ENCODE measurements at places on chromosomes 6 and 20.

GRCh38 chr6:127182501-127182900 lies 64.0 kb downstream of the RSPO3 start:
- no peak for DNase-seq

DNA sequence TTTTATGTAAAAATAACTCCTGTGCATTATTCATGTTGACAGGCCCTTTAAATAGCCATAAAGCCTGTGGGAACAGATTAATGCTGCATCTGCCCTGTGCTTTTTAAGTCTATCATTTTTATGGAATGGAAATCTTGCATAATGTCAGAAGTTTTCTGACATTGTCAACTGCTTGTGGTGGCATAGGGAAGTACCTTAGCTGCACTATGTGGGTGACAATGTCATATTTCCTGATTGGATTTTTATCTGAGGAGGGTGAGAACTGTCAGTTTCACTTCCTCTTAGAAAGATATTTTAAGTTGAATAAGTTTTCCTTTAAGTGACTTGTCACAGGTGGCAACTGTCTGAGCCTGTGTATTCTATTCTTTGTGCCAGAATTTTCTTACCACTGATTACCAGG lies 267.9 kb downstream of the PLCB1 start:
- DNase-seq = no peak

GRCh38 chr6:157273756-157274470 lies 49.4 kb downstream of the TMEM242 start:
- no peak for DNase-seq

GRCh38 chr6:75735491-75736186 lies 13.4 kb upstream of the MYO6 start:
- no peak for DNase-seq

DNA sequence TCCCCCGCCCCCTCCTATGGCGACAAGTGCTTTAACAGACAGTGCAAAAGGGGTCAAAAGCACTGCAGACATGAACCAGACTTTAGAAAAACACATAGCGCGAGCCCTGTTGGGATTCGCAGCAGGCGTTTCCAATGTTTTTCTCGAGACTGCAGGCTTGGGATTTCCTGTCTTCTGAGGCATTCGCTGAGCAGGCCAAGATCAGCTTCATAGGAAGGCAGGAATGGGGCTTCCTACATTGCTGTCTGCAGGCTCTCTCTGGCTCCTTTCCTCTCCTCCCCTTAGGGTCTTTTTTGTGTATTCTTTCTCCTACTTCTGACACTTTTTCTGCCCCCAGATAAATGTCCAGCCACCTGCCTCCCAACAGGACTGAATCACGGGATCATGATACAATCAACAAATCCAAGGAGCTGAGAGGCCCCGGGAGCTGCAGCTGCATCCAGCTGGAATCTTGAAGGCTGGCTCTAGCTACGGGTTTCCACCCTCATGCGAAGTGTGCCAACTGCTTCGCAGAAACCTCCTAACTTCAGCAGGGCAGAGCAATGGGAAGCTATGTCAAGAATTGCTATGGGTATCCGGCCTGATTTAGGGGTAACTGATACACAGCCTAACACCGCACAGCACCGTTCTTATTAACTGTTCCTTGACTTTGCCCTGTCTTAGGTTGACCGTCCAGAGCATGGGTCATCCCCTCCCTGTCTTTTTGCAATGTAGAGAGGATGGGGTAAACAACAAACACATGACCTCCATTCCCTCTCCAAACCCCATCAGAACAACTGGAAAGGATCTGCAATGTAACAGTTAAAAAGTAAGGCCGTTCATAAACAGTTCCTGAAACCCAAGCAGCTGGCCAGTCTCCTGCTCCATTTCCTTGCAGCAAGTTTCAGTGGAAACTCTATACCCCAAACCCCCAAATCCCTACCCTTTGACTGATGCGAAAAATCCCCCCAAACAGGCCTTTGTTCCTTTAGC lies 31.5 kb downstream of the SNX5 start:
- DNase-seq = no peak

GRCh38 chr6:84399003-84399402 lies 171.6 kb upstream of the CEP162 start:
- DNase-seq = no peak

DNA sequence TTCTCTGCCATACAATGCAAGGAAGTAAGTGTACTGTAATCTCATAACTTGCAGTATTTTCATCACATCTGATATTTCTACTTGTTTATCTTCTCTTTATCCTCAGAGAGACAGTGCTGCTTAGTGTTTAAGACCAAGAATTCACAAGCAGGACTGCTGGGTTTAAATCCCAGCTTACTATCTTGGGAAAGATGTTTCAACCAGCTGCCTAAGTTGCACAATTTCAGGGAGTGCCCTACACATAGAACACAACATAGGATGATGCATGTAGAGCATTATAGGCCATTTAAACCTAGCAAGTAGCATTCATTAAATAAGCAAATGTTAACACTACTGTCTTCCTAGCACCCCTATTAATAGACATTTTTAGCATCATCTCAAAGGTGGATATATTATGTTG lies 205.2 kb upstream of the CEP162 start:
- DNase-seq = no peak

- no peak for DNase-seq
Observed at GRCh38 chr6:121309768-121310469, 24.4 kb downstream of the TBC1D32 start.

DNA sequence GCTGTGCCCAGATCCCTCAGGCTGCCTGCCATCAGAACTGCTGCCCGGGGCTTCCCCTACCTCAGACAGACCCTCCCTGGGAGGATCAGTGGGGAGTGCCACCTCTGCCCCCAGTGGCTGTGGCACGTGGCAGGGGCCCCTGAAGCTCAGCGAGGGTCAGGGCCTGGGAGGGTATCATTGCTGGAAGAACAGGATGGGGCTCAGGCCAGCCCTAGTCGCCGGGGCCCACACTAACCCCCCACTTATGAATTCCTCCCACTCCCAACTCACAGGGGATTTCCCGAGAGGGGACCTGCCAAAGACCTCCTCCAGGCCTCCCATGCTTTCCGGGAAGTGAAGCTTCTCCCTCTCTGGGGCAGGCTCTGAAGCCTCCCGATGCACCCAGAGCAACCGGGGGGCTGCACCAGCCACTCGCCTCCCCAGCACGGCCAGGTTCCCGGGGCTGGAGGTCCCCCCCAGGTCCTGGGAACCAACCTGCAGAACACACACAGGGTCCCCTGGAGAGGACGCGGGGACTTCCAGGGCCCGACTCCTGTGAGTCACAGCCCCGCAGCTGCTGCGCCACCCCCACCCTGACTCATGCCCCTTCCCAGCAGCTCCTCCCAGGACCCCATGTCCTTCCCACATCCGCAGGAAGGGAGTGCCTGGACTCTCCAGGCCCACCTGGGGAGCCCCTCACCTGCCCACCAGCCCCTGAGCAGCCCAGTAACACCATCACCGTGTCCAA lies 2.5 kb downstream of the TNFRSF6B start:
- DNase-seq = no peak

DNA sequence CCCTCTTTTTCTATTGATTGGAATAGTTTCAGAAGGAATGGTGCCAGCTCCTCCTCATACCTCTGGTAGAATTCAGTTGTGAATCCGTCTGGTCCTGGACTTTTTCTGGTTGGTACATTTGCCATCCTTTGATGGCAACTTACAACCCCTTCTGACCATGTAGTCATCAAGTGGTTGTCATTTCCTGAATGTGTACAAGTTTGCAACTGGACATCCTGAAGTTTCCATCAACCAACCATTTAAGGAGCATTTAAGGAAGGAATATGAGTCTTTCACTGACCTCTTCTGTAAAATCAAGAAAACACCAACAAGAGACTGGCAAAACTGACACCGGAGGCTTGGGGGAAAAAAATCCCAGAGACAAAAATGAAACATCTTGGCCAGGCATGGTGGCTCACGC lies 97.4 kb downstream of the RIN2 start:
- DNase-seq = no peak

- DNase-seq = no peak
Observed at GRCh38 chr20:62372042-62372993, 5.2 kb upstream of the LAMA5 start.

GRCh38 chr20:49281059-49281912 lies 3.4 kb upstream of the ZNFX1 start:
- DNase-seq = no peak
